ENCODE measurements at places on chromosomes 1 and 21.

GRCh38 chr1:236502579-236502971, 21.2 kb upstream of the LGALS8 start:
- DNase-seq, result no peak

DNA sequence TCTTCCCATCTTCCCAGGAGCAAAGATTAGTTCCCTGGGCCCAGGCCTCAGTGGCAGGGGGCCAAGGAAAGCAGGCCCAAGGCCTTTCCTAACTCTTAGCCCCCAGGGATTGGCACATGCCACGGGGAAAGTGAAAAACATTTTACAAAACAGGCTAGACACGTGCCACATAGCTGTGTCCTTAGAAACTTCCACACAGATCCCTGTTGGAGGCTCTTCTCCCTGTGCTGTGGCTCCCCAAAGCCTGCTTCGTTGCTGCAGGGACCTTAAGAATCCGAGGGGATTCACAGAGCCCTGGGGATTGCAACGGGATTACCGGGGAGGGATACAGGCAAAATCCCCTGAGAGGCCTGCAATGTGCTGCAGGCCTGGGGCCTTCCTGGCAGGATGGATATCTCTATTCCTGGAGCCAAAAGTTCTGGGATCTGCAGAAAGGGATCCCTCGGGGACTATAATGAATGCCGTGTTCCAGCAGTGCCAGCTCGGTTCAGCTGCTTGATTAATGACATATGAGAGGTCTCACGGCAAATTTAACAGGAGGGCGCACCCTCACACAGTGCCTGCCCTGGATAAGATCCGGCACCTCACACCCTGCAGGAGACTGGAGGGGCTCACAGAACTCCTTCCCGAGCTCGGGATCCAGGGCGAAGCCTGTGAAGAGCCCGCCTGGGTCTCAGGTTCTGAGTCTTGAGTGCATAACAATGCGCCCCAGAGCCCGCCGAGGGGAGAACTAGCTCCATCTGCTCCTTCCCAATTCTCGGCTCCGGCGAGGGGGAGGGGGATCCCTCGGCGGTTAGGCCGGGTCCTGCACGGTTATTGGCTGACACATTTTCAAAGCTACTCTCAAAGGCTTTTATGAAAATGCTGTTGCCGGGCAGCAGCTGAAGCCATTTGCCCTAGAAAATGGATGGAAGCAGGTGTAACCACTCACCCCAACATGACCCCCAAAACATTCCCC, 15.3 kb upstream of the RGS8 start:
- no peak for DNase-seq

- no peak for DNase-seq
These were observed 5.3 kb downstream of the RXFP4 start for GRCh38 chr1:155946633-155947219.

GRCh38 chr1:48294656-48295055, 72.1 kb downstream of the SLC5A9 start:
- no peak for DNase-seq

- no peak for DNase-seq
These were observed 153.5 kb downstream of the RERE start for GRCh38 chr1:8663915-8664329.

DNA sequence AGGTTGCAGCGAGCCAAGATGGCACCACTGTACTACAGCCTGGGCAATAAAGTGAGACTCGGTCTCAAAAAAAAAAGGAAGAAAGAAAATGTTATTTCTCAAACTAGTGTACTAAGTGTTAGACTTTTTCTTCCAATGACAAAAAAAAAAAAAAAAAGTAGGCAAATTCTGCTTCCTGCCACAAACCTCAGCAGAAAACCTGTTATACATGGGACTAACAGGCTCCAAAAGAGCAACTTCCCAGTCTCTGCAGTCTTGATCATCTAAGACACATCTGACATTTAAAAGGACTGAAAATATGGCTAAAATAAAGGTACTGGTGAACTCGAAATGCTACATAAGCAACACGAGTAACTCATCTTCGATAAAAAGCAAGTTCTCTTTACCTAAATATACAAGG, 59.6 kb downstream of the HSF2BP start:
- DNase-seq, result no peak

GRCh38 chr1:35876988-35877387, 6.0 kb upstream of the AGO1 start:
- DNase-seq, result no peak

- DNase-seq, result no peak
These were observed 29.1 kb downstream of the STPG1 start for GRCh38 chr1:24384251-24385090.

DNA sequence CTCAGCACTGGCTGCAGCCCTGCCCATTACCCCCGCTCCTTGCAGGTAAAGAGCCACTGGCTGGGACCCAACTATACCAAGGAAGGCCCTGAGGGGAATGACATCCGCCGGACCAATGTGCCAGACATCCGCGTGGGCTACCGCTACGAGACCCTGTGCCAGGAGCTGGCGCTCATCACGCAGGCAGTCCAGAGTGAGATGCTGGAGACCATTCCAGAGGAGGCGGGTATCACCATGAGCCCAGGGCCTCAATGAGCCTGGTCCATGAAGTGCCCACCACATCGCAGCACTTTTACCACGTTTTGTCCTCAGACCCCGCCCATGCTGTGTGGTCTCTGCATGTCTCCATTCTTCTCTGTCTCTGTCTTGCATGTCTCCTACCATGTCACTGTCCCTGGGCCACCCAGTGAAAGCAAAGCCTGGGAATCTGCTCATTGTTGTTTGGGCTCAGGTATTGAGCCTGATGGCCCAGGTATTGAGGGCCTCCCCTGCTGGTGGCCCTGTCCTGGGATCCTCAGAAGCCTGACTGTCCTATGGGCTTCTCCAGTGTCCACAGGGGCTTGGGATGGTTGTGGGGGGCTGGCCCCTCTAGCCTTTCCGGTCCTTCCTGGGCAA, 11.4 kb downstream of the AMPD2 start:
- no peak for DNase-seq

- DNase-seq, result no peak
These were observed 25.4 kb downstream of the SLC19A2 start for GRCh38 chr1:169460191-169460833.

DNA sequence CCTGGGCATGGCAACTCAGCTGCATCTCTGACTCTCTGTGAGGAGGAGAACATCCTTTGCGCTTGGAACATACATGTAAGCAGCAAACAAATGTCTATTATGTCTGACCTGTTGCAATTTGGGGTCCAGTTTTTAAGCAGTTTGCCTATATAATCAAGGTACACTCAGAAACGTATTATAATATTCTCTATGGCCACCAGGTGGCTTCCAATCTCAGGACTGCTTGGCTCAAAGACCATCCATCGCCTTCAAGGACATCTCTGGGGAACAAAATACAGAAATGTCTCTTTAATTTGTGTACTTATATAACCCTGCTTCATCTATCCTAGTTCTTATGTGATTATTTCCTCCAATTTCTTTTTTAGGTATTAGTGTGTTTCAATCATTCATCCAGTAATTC, 227.2 kb downstream of the OLFM3 start:
- DNase-seq, result no peak

DNA sequence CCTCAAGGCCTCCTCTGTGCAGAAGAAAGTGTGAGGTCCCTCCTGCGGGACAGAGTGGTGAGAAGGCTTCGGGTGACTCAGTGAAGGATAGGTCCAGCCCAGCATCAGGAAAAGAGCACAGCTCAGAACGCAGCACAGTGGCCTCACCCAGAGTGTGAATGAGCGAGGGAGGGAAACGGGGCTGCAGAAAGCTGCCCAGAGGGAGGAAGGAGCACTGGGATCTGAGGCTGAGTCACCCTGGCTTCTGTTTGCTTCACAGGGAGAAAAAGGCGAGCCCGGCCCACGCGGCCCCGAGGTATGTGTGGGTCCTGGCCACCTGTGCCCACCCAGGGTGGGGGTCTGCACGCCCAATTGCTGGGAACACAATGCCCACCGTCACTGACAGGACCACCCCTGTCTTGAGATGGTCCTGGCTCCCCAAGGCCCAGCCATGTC, 24.3 kb downstream of the COL6A2 start:
- no peak for DNase-seq

DNA sequence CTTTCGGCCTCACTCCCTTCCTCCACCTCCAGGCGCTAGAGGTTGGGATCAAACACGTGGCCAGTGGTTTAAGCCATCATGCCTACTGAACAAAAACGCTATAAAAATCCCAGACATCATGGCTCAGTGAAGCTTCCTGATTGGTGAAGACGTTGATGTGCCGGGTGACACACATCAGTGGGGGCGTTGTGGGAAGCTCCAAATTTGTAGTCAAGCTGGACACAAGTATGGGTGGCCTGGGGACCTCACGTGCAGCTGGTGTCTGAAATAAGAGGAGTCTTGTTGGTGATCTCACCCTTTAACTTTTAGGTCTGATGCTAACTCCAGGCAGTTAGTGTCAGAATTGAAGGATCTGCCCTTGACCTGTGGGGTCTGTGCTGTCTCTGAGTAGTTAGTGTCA, 6.7 kb downstream of the CFAP298 start:
- no peak for DNase-seq

GRCh38 chr21:45917241-45917640, 64.3 kb upstream of the COL6A1 start:
- no peak for DNase-seq

DNA sequence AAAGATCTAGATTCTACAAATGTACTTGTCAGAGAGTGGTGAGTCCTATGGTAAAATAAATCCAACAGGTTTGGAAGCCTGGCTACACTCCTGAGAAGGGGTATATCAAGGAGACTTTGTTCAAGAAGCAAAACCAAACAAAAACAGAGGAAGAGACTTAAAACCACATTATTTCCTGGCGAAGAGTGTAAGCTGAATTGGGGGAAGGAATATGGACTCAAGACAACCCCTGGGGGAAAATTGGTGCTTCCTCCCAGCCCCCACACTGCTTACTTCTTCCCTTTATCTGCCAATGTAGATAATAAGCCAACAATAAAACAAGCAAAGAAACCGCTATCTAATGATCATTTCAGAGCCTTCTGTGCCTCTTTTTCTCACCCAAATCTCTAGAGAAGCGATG, 48.4 kb upstream of the ZBTB18 start:
- DNase-seq, result no peak

GRCh38 chr21:34881839-34882371, 167.2 kb downstream of the RUNX1 start:
- no peak for DNase-seq

- DNase-seq, result no peak
These were observed 18.4 kb downstream of the CAPZA1 start for GRCh38 chr1:112638110-112638428.

- DNase-seq, result no peak
These were observed 51.8 kb upstream of the COL18A1 start for GRCh38 chr21:45353200-45353599.

All from GF-D8 (cell line).